NCI-H2171 (cell line): ENCODE measurements at places on chromosomes 3 and 15.

GRCh38 chr15:93855181-93855826 lies 376.1 kb upstream of the MCTP2 start:
- no peak for DNase-seq

- DNase-seq, result no peak
Measured at GRCh38 chr3:171704814-171705213, 105.5 kb downstream of the PLD1 start.

DNA sequence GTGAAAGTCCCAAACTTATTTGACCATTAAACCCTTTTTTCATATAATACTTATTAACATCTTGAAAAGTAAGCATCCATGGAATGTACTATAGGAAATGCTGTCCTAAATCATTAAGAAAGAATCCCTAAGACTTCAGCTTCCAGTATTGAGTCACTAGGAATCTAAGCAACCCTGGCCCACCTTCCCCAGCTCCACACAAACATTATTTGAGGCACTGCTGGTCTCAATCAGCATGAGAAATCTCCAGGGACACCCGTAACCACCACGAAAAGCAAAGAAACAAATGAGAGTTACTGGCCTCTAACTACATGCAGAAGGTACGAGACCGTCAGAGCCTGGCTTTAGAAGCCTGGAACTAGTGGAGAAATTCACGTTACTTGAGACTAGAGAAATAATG lies 68.2 kb downstream of the POLQ start:
- DNase-seq, result no peak

GRCh38 chr3:129506231-129506742 lies 22.2 kb upstream of the RHO start:
- peak; percentile 23 for DNase-seq

DNA sequence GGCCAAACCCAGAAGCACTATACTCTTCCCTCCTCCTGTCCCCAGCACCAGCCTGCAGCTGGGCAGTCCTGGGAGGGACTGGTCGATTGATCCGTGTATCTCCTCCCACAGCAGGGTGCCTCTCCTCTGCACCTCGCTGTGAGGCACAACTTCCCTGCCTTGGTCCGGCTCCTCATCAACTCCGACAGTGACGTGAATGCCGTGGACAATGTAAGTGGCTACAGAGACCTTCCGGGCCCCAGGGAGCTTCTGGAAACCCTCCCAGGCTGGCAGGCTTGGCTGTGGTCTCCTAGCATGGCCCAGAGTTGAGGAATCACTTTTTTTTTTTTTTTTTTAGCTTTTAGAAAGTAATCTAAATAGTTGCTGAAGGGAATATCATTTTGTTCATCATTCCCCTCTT lies 30.7 kb downstream of the ANKDD1A start:
- no peak for DNase-seq

GRCh38 chr15:89155656-89156055 lies 65.7 kb downstream of the RLBP1 start:
- DNase-seq, result no peak

GRCh38 chr15:71414853-71415252 lies 299.6 kb downstream of the THSD4 start:
- DNase-seq, result no peak

GRCh38 chr15:44137750-44138149 lies 57.3 kb downstream of the FRMD5 start:
- DNase-seq, result no peak

DNA sequence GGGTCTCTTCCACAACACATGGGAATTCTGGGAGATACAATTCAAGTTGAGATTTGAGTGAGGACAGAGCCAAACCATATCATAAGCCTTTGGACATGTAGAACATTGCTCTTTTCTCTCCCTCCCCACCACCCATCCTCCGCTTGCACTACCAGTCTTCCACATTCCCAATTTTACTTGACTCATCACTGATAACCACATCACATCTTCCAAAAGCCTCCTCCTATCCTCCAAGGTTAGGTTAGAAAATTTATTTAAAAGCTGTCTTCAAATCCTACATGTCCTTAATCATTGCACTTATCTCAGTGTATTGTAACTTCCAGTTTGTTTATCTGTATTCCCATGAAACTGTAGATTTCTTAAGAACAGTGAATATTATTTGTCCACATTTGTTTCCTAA lies 10.4 kb downstream of the ZBED2 start:
- no peak for DNase-seq

DNA sequence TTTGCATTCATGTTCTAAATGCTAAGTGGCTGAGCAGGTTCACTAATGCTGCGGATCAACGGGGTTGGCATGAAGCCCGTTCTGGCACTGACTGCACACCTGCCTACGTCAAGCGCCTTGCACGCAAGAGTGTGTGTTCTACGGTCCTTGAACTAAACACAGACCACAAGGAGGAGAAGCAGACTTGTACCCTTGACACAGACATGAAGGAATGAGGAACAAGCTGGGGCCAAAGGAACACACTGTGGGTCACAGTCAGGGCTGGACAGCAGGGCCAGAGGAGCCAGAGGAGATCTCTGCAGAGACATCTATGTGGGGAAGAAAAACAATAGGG lies 48.0 kb upstream of the LDHAL6B start:
- DNase-seq, result no peak

DNA sequence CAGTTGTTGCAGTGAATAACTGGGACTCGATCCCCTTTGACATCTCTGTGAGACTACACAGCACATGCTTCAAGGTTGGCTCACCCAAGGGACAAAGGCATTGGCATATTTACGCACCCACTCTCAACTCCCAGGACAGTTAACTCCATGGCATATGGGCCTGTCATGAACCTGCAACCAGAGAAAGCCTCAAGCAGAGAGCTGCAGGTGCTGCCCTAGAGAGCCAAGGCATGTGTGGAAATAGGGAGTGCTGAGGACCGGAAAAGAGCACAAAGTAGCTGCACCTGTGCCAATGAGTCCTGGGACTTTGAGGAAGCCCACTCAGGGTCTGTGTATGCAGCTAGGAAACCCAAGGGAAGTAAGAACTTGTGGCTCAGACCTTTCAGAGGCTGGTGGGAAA lies 32.9 kb upstream of the SLC24A5 start:
- DNase-seq, result no peak

- no peak for DNase-seq
Measured at GRCh38 chr3:159555205-159555604, 433.4 kb upstream of the IL12A start.

DNA sequence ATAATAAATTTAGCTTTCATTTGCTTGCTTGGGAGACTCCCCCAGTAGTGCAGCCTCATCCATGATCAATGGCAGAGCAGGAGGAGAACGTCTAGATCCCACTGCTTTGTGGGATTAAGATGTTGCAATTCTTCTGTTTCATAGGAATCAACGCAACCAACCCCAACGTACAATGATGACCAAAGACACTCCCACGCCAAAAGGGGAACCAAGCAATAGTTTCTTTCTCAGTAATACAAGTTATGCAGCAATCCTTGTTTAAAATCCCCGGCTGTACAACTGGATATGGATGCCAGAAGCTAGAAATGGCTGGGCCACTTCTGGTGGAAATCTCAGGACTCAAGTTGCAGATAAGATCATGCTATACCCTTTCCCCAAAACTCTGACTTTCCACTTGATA lies 411.2 kb downstream of the VPS13C start:
- DNase-seq, result no peak

- no peak for DNase-seq
Measured at GRCh38 chr3:9496893-9497292, 56.7 kb downstream of the LHFPL4 start.

DNA sequence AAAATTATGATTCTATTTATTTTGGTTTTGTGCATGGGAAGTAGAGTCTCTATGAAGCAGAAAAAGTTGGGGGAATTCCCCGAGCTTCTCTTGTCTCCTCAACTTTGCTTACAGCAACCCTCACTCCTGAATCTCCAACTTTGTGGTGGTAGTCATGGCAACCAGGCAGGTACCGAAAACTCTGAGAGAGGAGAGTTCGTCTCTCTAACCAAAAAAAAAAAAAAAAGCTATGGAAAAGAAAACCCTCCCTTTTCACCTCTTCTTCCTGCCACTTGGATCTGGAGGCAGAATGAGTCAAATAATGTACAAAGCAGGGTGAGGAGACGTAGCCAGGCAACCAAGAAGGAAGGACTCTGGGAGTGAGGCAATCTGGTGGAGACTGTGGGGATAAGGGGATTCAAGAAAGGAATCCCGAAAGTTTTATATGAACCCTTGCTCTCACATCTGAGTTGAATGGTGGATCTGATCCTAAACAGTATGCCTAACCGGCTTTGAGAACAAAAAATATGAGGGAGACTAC lies 108.1 kb downstream of the PLOD2 start:
- no peak for DNase-seq
